GM12892 (cell line): ENCODE measurements at places on chromosomes 3 and 15.

DNA sequence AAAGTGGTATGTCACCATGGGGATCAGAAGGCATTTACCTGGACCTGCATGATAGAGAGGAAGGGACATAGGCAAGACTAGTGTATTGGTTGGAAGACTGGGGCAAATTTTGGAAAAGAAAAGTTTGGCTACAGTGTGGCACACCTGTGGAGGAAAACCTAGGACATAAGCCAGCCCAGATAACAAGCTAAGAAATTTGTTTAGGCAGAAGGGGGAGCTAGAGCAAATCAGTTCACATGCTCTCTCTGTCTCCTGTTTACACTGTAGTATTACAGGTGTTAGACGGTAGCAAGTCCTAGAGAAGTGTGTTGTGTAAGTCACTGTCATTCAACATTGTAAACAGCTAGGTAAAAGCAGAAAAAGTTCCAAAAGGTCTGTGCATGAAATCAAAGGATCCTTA lies 11.9 kb upstream of the ALDH1A2 start:
- no peak for DNase-seq

- DNase-seq, result no peak
Observed at GRCh38 chr15:38662033-38662802, 97.6 kb upstream of the RASGRP1 start.

GRCh38 chr3:30475038-30475808 lies 131.2 kb upstream of the TGFBR2 start:
- DNase-seq, result no peak

GRCh38 chr3:194315965-194316361 lies 35.2 kb downstream of the CPN2 start:
- no peak for DNase-seq

- no peak for DNase-seq
Observed at GRCh38 chr3:71758091-71758490, 4.4 kb downstream of the GPR27 start.

DNA sequence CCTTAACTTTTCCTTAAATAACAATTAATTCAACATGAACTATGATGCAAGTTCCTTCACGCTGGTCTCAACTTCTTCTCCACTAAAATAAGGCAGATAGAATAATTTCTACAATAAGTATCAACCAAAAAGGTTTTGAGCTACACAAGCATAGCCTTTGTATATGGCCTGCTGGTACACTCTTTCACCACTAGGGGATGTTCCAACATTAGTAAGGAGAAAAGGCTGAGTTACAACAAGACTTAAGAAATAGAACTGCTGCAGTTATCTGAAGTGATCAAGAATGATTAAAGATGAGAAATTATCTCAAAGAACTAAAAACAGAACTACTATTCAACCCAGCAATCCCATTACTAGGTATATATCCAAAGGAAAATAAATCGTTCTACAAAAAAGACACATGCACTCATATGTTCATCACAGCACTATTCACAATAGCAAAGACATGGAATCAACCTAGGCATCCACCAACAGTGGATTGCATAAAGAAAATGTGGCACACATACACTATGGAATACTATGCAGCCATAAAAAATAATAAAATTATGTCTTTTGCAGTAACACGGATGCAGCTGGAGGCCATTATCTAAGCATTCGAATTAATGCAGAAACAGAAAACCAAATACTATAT lies 14.4 kb downstream of the ATP13A3 start:
- DNase-seq, result no peak

GRCh38 chr3:58608648-58609047 lies 31.5 kb upstream of the FAM107A start:
- no peak for DNase-seq
